Caco-2 (cell line): ENCODE measurements at places on chromosomes 12 and 14.

DNA sequence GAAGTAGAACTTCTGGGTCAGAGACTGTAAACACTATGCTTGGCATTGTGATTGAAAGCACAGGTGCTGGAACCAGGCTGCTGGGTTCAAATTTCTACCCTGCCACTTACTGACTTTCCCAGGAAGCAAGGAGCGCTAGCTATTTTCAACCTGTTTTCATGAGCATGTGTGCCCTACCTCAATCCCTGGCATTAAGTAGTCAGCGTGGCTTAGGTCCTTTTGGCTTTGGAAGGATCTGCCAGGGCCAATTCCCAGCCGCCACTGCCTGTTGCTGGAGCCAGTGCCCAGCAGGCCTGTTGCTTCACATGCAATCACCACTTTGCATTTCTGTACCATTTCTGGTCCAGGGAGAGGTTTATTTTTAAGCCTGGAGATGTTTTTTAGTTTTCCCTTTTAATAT is 196.3 kb downstream of the TRHDE start:
- no peak for DNase-seq

DNA sequence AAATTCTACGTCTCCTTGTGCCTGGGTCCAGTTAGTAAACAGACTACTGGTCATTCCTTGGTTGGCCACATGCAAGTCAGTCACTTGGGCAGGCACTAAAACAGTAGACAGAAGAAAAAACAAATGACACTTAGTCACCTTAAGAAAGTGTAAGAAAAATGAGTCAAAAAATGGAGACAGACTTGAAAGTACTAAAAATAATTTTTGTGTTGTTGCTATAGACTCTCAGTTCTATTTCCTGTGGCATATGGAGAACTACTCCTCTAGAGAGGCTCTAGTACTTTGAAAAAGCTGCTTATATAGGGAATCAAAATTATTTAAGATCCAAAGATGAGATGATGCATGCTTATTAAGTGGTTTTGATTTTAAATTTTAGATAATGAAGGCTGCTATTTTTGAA is 56.0 kb downstream of the PTPRB start:
- DNase-seq, result no peak

GRCh38 chr12:91432089-91432488 is 249.5 kb upstream of the DCN start:
- DNase-seq, result no peak

- DNase-seq, result no peak
Measured at GRCh38 chr14:76699939-76700590, 61.2 kb upstream of the VASH1 start.

GRCh38 chr14:59292921-59293534 is 104.6 kb downstream of the DAAM1 start:
- no peak for DNase-seq

GRCh38 chr12:52391618-52392002 is 6.2 kb upstream of the KRT84 start:
- no peak for DNase-seq

- DNase-seq, result peak; percentile 94
Measured at GRCh38 chr12:98503592-98504367, 11.6 kb upstream of the TMPO start.

- no peak for DNase-seq
Measured at GRCh38 chr14:100896369-100897060, 7.0 kb downstream of the RTL1 start.

GRCh38 chr12:41684997-41685396 is 459.7 kb downstream of the GXYLT1 start:
- no peak for DNase-seq

- no peak for DNase-seq
Measured at GRCh38 chr12:2082321-2082720, 29.5 kb downstream of the CACNA1C start.

GRCh38 chr14:23446291-23446851 is 10.9 kb upstream of the MYH7 start:
- no peak for DNase-seq

DNA sequence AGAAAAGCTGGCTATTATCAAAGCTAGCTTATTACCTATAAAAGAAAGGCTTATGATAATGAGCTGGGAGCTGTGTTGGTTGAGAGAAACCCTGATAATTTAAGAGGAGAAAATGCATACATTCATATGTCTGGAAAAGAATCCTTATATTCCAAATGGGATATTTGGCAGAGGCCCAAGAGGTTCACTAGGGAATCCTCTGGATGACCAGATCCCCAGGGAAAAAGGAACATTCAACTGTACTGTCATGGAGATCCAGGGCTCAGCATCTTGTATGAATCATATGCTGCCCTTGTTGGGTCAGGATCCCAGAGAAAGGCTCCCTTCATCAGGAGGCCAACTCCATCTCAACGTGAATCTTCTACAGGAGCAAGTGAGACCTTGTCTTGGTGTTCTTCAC is 16.6 kb upstream of the FBXO34 start:
- no peak for DNase-seq

DNA sequence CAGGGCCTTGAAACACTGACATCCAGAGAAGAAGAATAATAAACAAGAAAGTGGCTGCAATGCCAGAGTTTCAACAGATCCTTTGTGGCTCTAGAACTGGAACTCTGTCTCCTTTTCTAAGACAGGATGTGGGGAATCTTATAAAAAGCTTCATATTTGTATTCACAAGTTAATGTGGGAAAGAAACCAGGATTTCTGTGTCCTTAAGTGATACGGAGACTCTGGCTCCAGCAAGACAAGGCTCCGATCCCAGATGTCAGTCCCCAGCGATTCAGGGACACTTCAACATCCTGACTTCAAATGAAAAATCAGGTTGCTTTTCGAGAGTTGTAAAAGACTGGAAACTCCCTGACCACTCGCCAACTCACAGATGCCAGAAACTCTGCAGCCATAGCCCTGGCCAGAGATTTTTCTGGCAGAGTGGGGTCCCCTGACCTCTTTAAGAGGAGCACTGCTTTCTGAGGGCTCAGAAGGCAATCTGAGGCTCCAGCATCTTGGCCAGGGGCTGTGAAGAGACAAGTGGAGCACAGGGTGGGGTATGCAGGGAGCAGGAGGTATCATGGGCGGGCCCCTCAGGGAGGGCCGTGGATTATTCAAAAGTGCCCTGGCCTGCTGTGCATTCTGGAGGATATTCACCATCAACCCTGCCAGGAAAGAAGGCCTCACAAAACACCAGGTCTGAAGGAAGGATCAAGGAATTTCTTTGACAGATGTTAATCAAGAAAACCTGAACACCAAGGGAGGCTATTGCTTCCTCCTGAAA is 53.3 kb downstream of the TMX1 start:
- no peak for DNase-seq

GRCh38 chr12:120466560-120467315 is 2.8 kb downstream of the SRSF9 start:
- DNase-seq, result peak; percentile 68

DNA sequence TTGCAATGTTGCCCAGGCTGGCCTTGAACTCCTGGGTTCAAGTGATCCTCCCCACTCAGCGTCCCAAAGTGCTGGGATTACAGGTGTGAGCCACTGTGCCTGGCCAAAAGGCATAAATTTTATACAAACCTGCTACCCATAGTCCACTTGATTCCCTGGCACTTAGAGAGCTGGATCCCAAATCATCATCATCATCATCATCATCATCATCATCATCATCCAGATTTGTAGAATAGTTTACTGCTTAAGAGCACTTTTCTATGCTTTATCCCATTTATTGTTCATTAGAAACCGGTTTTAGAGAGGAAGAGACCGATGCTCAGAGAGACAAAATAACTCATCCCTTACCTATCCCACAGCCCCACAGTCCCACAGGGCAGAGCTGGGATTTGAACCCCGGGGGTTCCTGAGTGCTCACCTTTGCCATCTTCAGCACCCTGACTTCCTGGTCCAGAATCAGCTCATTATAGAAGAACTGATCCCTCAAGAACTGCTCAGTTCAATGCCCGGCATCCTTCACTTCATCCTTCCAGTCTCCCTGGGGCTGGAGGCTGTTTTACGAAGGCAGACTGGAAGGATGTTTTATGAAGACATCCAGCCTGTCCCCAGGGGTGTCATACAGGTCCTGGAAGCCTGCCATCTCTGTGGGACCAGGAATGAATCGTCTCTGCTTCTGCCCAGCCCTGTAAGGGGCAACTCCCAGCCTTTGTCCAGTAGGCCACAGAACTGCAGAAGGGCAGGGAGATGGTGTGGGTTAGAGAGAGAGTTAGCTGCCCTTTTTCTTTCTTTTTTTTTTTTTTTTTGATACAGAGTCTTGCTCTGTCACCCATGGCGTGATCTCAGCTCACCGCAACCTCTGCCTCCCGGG is 20.2 kb upstream of the OASL start:
- DNase-seq, result no peak

- DNase-seq, result peak; percentile 32
Measured at GRCh38 chr14:21940887-21941856, 267.6 kb upstream of the OR4E1 start.

- DNase-seq, result no peak
Measured at GRCh38 chr14:90796329-90796728, 19.9 kb downstream of the TTC7B start.

DNA sequence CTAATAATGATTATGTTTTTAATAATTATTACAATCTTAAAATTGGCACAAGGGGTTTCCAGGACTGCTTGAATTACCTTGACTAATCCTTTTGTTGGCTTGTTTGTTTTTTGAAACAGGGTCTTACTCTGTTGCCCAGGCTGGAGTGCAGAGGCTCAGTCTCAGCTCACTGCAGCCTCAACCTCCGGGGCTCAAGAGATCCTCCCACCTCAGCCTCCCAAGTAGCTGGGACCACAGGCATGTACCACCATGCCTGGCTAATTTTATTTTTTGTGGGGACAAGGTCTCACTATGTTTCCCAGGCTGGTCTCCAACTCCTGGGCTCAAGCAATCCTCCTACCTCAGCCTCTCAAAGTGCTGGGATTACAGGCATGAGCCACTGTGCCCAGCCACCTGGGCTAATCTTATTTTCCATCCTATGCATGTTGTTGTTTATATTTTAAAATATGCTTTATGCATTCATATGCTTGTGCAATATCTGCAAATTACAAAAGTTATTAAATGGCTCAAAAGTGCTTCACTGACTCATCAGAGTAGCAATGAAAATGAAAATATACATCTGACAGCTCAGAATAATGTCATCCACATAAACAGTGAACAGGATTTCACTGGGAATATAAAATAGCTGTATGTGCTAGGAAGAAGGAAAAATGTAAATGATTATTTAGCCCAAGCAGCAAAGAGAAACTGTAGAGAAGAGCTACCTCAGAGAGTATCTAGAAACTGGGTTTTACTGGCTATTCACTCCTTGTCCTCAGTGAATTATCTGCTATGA is 24.8 kb upstream of the PLEKHG6 start:
- no peak for DNase-seq

- DNase-seq, result peak; percentile 90
Measured at GRCh38 chr14:68795597-68796417, 2.9 kb upstream of the ZFP36L1 start.

GRCh38 chr12:113720629-113721028 is 245.5 kb downstream of the RBM19 start:
- peak; percentile 46 for DNase-seq

DNA sequence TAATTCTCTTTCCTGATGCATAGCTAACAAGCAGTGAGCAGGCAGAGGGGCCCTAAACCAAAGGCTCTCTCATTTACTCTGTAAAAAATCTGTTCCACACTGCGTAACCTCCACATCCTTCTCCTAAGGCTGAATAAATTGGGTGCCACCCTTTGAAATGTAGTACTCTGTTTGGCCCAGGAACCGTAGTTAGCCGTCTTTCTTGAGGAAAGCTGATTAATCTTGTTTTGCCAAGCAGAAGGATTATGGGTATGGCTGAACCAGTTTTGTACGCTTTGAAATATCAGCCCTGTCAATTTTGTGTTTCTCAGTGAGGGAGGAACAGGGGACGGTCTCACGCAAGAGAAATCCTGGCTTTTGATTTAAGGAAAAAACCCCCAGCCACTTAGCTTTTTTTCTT is 19.7 kb downstream of the EML1 start:
- DNase-seq, result no peak

GRCh38 chr14:34180869-34181268 is 230.0 kb upstream of the EGLN3 start:
- DNase-seq, result no peak

DNA sequence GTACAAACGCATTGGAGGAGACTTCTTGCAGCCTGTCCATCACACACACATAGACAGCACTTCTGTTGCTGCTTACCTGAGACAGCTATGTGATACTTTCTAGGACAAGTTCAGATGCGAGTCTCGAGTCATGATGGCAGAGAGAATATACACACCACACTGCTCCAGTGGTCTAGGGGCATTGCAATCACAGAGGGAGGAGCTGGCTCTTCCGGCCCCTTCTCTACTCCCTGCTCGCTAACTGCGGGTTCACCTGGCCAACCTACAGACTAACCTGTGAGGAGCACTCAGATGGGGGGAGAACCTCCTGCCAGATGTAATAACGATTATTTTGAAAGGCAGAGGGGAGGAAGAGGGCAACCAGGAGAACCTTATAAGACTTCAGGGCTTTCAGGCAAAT is 30.7 kb downstream of the EMP1 start:
- DNase-seq, result no peak

- peak; percentile 77 for DNase-seq
Measured at GRCh38 chr14:35814371-35815005, 5.4 kb upstream of the RALGAPA1 start.

GRCh38 chr12:75933101-75933500 is 98.5 kb downstream of the PHLDA1 start:
- no peak for DNase-seq

DNA sequence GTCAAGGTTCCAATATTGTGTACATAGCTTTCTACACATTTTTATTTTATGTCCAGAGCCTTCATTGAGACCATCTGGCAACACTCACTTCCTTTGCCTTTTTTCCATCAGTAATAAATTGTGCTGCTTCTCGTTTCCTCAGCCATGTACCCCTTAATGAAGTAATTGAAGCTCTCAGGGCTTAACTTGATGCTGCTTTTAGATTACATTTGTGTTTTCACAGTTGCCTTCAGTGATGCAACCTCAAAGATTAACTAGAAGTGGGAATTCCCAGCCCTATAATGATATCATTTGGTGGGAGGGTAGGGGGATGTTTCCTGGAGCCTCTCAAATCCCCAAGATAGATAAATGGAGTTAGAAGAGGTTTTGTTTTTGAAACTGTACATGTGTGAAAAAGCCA is 80.2 kb upstream of the KRR1 start:
- DNase-seq, result no peak

GRCh38 chr14:44497148-44497547 is 9.9 kb downstream of the FSCB start:
- no peak for DNase-seq

DNA sequence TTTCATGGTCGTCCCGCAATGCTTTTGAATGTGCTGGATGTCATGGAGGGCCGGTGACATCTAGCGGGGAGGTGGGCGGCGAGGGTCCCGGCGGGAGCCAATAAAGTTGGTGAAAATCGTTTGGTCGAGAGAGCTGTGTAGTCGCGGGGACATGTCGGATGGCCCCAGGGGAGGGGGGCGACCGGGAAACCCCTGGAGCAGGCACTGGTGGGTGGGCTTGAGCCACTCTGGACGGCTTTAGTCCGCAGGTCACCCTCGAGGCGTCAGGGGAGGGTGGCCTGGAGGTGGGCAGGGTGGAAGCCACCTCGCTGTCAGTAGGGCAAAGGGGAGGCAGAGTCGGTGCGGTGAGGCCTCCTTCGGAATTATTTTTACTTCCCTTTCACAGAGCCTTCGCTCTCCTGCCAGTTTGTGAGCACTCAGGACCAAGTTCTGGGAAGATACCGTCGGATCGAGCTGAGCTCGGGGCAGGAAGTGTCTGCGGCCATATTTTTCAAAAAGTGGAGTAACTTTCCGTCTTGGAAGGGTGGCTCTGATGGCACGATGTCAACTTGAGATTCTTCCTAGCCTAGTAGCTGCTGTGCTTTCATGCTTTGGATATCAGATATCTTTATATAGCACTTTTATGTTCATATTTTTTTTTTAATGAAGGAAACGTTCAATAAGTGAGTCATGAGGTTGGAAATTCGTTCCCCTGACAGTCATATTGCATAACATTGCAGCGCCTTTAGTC is 28.2 kb downstream of the WBP11 start:
- peak; percentile 61 for DNase-seq
